ENCODE measurements at places on chromosomes 2 and 18.

- no peak for DNase-seq
These were observed 95.4 kb downstream of the DOCK10 start for GRCh38 chr2:224946895-224947294.

DNA sequence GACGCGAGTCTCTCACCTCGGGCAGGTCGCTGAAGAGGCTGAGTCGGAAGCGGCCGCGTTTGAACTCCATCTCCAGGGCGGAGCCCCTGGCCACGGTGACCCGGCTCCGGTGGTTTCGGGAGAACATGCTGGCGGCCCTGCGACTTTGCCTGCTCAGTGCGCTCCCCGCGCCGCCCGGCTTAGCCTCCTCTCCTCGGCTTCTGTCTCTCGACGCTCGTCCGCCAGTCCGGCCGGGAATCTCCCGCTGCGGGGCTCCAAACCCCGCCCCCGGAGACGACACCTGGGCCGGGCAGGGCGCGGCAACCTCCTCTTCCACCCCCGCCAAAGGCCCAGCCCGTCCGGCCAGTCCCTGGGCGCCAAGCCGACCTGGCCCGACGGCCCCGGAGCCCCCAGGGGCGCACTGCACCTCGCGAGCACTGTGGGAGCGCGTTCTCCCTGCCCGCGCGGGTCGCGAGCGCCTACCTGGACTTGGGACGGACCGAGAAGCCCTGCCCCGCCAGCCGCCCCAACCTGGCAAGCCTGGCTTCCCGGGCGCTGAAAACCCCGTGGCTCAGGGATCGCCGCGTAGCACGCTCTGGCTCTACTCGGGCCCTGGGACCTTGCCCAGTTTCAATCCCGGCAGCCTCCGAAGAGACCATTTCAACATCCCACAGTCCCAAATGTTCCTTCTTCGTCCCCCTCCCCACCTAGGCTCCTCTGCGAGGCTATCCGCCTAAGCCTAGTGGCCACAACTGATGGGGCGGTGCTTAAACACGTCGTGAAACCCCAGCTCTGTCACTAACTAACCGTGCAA is at the start of gene RTKN:
TSS of gene RTKN (minus strand) at position 248 of the 793 bp plus-strand sequence. CDS start at position 127, 121 bp downstream.
- no peak for DNase-seq

DNA sequence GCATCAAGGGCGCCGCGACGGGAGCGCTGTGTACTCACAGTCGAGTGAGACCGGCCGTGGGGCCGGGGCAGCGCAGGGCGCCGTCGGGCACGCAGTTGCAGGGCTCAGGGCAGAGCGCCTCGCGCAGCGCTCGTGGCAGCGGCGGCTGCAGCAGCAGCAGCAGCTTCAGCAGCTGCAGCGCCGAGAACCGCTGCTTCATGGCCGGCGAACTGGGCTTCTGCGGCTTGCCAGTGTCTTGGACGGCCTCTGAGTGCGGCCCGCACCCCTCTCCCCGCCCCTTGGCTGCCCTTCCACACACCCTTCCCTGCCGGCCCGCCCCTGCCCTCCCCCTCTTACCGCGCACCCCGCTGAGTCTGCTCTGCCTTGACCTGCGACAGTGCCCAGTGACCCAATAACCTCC is at the start of gene LHCGR:
TSS of gene LHCGR (minus strand) at position 252 of the 400 bp plus-strand sequence. CDS start at position 199, 53 bp downstream.
- DNase-seq: no peak

GRCh38 chr2:166282154-166282553 is 93.6 kb downstream of the SCN9A start:
- no peak for DNase-seq

- DNase-seq: no peak
These were observed 434.9 kb upstream of the MYT1L start for GRCh38 chr2:2765839-2766495.

DNA sequence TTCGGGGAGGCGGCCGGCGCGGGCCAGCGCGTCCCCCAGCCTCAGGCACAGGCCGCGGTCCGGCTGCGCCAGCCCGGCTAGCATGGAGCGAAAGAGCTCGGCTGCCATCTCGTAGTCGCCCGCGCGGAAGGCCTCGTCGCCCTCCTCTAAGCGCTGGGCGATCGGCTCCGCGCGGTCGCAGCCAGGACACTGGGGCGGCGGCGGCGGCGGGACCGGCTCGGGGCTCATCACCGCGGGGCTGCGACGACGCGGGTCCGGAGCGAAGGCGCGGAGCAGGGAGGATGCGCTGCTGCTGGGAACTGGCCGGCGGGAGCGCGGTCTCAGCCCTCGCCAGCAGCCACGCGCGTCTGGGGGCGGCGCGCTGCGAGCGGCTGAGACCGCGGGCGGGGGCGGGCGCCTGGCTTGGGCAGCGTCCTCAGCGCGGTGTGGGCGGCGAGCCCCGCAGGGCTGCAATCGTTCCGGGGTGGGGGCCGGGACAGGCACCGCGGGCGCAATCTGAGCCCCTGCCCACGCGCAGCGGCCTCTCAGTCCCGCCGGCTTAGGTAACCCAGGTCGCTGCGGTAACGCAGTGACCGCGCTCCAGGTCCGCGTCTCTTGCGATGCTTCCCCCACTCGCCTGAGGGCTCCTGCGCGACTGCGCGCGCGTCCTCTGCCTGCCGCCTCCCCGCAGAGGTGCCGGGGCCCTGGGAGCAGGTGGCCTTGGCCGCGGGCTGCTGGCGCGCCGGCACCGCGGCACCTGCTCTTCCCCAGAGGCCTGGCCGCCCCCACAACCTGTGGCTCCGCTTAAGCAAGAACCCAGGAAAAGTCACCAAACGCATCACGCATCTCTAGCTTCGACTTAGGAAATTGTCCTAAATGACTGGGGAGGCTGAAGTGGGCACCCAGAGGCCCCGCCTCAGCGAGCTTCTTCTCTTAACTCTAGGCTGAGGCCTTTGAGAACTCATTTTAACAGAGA is at the start of gene LONRF2:
TSS of gene LONRF2 (minus strand) at position 636 of the 955 bp plus-strand sequence. CDS start at position 228, 408 bp downstream.
- DNase-seq: no peak

- no peak for DNase-seq
These were observed 362.2 kb upstream of the NXPH2 start for GRCh38 chr2:139142252-139142880.

DNA sequence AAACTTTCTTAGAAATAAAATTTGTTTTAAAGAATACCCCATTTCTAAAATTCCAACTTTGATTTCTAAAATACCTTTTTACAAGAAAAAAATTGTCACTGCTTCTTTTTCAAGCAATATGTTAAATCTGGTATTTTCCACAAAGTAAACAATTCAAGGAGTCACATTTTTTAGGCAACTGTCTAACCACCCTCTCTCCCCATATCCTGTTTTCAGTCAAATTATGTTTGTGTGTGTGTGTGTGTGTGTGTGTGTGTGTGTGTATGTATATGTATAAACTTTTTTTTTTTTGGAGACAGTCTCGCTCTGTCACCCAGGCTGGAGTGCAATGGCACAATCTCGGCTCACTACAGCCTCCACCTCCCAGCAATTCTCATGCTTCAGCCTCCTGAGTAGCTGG is 59.3 kb downstream of the ADNP2 start:
- no peak for DNase-seq

GRCh38 chr18:10928772-10929373 is 220.5 kb downstream of the PIEZO2 start:
- no peak for DNase-seq

DNA sequence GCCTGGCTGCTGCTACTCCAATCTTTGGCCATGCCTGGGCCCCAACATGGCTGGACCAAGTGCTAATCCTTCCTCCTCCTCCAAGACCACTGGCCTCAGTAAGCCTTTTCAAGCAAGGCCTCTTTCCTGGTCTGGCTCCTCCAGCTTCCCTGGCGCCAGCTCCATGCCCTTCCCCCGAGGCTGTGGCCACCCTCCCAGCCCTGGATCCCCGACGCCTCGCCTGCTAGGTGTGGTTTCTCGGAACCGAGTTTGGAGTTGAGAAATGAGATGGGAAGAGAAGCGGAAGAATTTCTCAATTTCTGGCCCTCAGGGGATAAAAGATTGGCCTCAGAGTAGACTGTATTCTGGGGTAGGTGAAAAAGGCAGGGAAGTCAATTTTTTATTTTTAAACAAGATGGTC is 46.4 kb downstream of the ADCY3 start:
- DNase-seq: no peak

GRCh38 chr2:69958480-69958879 is 3.0 kb downstream of the ASPRV1 start:
- no peak for DNase-seq

- DNase-seq: no peak
These were observed 56.5 kb downstream of the TPGS2 start for GRCh38 chr18:36772241-36772723.

GRCh38 chr2:144322379-144322778 is 197.5 kb downstream of the ZEB2 start:
- DNase-seq: no peak

GRCh38 chr18:57901825-57902589 is 98.9 kb upstream of the ATP8B1 start:
- DNase-seq: no peak

DNA sequence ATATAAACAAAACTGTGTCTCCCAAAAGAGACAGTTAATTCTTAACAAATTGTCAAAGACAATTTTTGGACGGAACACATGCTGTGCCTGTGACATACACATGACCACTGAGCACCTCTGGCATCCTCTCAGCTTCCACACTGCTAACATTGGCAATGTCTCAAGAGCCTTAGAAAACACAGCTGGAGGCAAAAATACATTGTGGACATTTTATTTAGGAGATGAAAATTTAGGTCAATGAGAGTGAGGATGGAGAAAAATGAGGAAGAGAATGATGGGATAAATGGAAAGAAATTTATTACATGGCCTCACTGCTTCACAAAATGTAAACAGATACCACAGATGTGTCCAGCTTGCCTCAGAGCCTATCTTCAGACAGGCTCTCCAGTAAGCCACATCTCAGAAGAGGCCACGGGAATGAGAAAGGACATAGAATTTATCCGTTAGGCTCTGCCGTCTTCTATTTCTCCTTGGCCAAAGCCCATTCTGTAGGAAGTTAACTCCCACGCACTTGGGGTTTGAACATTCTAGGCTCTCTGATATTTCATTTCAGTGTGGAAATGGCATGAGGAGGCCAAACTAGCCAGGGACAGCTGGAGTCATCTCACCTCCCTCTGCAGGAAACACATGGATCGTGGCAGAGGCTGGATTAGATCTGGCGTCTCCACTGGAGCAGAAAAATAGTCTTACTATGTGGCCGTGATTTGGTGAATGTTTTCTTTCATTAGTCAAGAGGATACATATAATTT is 519.4 kb upstream of the DSEL start:
- DNase-seq: no peak

GRCh38 chr2:14717131-14717530 is 84.6 kb downstream of the LRATD1 start:
- DNase-seq: no peak
